Mesangial cell (primary cell): ENCODE measurements at places on chromosomes 13 and 19. TPM values are rescaled to one million over a fixed set of nuclear protein-coding genes. Genes with fewer than 3 reads are reported as not detected.

OLFM2 gene
- total RNA-seq: 0.65 and 1.5 TPM in 2 replicates

NCR1 gene
- not detected in 2 replicates for total RNA-seq

PDX1 gene
- total RNA-seq: not detected in 2 replicates

FUT6 gene
- total RNA-seq: not detected in 2 replicates

ADGRE3 gene
- not detected in 2 replicates for total RNA-seq

CALR3 gene
- not detected in 2 replicates for total RNA-seq

C19orf25 gene
- 26.1 and 55.5 TPM in 2 replicates for total RNA-seq

KIR2DL4 gene
- not detected in 2 replicates for total RNA-seq

ERFL gene
- total RNA-seq: not detected in 2 replicates
